DMS53 (cell line): ENCODE measurements at places on chromosomes 12 and 14.

GRCh38 chr14:72142328-72142727 is 210.1 kb downstream of the RGS6 start:
- no peak for DNase-seq

DNA sequence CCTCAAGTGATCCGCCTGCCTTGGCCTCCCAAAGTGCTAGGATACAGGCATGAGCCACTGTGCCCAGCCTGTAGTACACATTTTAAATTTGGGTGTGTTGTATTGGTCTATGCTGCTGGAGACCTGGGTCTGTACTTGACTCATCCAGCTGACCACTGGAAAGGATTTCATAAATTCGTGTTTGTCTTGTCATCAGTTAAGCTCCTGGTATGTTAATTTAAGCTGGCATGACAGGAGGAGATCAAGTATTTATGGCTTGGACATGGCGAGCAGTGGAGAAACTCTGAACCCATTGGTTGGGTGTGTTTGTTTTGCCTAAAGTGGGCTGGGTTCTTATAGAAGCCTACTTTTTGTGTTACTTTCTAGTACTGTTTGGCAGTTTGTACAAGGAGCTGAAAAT is 24.2 kb downstream of the YY1 start:
- no peak for DNase-seq

DNA sequence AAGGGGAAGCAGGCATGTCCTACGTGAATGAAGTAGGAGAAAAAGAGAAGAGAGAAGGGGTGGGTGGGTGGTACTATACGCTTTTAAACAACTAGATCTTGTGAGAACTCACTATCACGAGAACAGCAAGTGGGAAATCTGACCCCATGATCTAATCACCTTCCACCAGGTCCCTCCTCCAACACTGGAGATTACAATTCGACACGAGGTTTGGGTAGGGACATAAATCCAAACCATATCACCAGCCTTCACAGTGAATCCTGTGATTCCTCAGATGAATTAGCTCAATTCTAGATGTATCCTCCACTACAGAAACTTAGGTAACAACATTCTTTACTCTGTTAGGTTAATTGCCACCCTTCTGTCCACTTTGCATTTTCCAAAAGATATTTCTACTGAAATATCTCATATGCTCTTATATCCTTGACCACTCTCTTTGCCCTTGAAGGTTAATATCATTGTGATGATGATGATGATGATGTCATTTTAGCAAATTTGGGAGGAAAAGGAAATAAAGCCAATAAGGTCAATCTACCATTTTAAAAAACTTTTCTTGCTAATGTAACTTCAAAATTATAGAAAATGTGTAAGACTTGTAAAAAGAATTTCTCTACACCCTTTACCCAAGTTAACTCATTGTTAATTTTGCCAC is 23.2 kb upstream of the CCNT1 start:
- DNase-seq: no peak

- peak; percentile 66 for DNase-seq
These were observed 92.1 kb downstream of the LRRC74A start for GRCh38 chr14:76918256-76918781.

DNA sequence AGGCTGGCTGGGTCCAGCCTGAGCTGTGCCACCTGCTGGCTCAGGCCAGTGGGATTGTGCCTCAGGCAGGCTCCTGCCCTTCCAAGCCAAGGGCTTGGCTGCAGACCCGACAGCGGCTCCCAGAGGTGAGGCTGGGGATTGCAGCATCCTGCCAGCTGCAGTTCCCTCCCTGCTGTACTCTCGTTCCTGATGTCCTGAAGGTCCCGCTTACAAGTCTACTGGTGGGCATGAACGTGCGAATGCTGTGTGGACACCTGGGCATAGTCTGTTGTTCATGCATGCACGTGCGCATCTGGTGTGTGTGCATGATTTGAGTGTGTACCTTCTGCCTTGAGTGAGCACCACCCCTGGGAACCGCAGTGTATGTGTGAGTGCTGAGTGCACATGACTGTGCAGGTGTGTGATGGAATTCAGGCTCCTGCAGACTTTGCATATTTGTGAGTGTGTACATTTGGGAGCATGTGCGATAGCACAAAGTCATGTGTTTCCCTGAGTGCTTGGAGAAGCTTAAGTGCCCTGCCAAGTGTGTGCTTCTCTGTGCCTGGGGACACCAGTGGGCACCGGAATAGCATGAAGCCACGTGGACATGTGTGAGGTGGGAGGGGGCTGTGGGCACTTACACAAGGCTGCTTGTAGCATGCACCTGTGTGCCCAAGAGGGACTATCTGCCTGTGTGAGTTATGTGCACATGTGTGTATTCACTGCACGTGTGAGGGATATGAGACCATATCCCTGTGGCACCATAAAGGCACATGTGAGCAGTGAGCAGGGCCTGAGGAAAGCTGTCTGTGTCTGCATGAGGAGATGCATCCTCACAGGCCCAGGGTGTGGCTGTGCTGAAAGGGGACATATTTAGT is 19.3 kb upstream of the KRT7 start:
- peak; percentile 98 for DNase-seq

DNA sequence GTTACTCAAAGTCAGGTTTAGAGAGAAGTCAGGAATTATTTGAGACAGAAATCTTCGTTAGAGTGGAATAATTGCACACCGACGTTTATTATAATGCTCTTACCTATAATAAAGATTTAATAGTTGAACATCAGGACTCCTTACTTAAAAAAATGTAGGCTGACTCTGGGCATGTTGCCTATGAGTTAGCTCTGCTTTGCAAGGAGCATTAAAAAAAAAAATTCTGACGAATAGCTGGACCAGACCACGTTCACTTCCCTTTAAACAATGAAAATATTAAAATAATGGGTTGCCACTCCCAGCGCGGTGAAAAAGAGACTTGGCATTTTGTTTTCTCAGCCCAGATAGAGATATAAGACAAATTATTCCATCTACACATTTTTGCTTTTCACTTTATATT is 574 bp upstream of the FANCM start:
- peak; percentile 46 for DNase-seq

GRCh38 chr12:125355614-125356013 is 290.4 kb downstream of the AACS start:
- DNase-seq: no peak

- DNase-seq: no peak
These were observed 20.1 kb downstream of the GCH1 start for GRCh38 chr14:54882521-54882920.

GRCh38 chr12:104846056-104846767 is 111.9 kb downstream of the SLC41A2 start:
- no peak for DNase-seq
